ENCODE measurements at places on chromosomes 1 and 21.

GRCh38 chr1:244128591-244129383 is 77.7 kb downstream of the ZBTB18 start:
- DNase-seq: no peak

GRCh38 chr1:5955479-5955977 is 36.7 kb downstream of the NPHP4 start:
- DNase-seq: no peak

DNA sequence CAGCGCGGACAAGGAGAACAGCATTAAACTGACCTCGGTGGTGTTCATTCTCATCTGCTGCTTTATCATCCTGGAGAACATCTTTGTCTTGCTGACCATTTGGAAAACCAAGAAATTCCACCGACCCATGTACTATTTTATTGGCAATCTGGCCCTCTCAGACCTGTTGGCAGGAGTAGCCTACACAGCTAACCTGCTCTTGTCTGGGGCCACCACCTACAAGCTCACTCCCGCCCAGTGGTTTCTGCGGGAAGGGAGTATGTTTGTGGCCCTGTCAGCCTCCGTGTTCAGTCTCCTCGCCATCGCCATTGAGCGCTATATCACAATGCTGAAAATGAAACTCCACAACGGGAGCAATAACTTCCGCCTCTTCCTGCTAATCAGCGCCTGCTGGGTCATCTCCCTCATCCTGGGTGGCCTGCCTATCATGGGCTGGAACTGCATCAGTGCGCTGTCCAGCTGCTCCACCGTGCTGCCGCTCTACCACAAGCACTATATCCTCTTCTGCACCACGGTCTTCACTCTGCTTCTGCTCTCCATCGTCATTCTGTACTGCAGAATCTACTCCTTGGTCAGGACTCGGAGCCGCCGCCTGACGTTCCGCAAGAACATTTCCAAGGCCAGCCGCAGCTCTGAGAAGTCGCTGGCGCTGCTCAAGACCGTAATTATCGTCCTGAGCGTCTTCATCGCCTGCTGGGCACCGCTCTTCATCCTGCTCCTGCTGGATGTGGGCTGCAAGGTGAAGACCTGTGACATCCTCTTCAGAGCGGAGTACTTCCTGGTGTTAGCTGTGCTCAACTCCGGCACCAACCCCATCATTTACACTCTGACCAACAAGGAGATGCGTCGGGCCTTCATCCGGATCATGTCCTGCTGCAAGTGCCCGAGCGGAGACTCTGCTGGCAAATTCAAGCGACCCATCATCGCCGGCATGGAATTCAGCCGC is 2.5 kb downstream of the S1PR1 start:
- peak; percentile 29 for DNase-seq

DNA sequence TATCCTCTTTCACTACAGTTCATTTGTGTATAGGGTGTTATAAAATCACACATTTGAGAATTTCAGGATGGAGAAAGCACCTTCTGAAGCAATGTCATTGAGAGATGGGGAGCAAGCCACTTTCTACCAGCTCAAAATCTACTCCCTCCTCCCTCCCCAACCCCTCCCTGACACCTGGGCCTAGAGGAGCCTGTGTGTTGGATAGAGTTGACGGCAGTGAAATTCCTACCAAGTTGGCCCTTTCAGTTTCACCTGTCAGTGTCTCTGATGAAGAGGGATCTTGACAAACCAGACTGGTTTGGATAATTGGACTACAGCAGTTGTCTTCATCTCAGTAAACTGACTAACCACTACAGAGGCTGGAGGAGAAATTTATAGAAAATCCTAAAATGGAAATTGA is 125.0 kb upstream of the HOOK1 start:
- DNase-seq: no peak

GRCh38 chr1:65467536-65467935 is 47.1 kb downstream of the LEPR start:
- DNase-seq: no peak

DNA sequence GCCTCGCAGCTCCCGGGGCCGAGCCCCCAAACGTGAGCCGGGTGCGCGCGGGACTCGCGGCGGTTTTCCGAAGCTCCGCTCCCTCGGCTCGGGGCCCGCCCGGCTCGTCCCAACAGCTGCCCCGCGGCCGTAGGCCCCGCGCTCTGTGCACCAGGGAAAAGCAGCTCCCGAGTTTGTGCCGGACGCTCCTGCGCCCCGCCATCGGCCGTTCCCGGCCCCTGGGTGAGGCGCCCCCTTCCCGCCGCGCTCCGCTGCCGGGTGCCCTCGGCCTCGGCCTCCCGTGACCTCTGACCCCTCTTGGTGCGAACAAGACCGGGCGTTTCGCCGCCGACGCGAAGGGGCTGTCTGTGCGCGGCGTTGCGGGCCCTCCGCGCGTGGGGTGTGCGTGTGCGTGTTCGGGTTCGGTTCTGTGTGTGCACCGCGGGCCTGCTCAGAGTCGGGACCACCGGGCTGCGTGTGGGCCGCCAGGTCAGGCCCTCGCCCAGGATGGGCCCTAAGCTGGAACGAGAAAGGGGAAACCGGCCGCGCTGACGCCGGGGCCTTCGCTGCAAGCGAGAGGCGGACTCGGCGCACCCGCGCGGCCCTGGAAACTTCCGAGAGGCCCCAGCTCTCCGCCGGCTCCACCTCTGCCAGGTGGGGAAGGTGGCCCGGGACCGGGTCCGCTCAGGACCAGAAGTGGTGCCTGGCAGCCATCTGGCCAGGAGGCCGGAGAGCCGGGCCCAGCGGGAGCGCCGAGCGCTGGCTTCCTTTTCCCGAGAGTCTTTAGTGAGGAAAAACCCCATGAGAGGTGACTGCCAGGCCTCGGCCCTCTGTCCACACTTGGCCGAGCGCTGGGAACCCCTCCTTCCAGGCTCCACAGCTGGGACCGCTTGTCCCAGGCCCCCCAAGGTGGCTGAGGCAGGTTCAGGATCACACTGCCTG is 1.9 kb downstream of the PRDM16 start:
- DNase-seq: no peak

DNA sequence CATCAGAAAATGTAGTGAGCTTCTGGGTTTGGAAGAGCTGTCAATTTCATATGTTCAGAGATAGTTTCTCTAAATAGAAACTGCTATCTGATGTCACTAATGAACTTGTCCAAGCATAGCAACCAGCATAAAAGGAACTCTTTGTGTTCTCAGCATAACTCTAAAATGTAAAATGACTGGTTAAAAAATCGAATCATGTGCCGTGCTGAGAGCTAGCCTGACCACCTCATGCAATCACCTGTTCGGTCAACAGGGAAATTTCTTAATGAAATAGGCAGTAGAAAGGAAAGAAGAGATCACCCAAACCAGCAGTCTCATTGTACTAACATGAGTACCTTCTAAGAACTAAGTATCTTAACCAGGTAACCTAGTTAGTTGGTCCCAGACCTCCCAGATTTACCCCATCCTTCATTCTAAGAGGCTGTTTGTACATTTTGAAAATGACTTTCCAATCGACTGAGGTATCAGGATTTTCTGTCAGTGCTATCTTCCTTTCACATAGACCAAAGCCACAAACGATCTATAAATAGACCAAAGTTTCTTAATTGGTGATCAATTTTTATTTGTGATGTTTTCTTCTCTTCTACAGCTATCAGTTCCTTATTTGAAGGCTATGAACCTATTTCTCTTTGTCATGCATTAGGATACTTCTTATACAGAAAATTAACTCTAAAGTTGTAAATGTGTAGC is 147.3 kb downstream of the TLR5 start:
- DNase-seq: no peak

DNA sequence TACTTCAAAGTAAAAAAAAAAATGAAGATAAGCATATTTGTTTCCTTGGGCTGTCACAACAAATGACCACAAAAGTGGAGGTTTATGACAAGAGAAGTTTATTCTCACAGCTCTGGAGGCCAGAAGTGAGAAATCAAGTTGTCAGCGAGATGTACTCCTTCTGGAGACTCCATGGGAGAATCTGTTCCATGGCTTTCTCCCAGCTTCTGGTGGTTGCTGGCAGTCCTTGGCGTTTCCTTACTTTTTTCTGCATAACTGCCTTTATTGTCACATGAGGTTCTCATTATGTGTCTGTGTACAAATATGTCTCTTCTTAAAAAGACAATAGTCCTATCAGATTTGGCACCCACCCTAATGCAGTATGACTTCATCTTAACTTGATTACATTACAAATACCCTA is 398.3 kb downstream of the KCNT2 start:
- no peak for DNase-seq

- DNase-seq: no peak
These were observed 45.8 kb downstream of the SSBP3 start for GRCh38 chr1:54360165-54361005.

DNA sequence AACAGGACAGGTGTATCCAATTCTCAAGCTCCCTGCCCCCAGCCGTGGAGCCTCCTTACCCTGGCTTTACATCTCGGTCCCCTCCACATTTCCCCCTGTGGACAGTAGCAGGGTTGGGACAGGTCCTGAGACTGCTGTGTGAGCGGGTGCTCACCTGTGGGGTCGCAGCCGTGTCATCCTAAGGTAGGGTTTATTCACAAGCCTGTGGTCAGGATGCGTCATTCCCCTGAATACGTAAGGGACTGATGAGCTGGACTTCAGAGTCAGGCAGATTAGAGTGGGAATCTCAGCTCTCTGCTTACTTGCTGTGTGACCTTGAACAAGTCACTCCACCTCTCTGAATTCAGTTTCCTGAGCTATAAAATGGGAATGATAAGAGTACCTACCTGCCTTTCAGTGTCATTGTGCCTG is 17.7 kb downstream of the ZNF362 start:
- no peak for DNase-seq

DNA sequence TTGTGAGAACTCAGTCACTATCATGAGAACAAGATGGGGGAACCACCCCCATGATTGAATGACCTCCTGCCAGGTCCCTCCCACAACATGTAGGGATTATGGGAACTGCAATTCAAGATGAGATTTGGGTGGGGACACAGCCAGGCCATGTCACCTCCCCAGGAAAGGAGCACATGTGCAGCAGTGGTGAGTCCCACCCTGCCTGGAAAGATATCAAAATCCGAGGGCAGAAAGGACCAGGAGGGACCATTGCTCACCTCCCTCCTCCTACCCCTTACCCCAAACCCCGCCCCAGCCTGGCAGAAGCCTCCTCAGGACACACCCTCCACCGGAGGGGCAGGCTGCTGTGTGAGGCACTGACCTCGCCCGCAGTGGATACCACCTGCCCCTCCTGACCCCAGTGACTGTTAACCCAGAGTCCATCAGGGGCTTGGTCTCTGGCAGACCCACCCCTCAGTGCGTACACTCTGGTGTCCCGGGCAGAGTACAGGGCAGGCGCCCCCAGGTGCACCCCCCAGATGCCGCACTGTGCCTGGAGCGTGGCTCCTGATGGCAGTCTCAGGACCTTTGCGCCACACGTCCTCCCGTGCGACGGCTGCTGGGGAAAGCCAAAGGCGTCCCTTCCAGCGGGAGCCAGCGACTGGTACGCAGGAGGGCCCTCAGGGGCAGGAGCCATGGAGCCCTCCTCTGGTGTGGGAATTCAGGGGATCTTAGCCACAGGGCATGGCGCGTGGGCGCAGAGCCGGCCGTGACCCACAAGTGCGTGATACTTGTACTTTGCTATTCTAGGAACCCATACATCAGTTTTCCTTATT is 20.9 kb downstream of the PDXK start:
- DNase-seq: no peak

DNA sequence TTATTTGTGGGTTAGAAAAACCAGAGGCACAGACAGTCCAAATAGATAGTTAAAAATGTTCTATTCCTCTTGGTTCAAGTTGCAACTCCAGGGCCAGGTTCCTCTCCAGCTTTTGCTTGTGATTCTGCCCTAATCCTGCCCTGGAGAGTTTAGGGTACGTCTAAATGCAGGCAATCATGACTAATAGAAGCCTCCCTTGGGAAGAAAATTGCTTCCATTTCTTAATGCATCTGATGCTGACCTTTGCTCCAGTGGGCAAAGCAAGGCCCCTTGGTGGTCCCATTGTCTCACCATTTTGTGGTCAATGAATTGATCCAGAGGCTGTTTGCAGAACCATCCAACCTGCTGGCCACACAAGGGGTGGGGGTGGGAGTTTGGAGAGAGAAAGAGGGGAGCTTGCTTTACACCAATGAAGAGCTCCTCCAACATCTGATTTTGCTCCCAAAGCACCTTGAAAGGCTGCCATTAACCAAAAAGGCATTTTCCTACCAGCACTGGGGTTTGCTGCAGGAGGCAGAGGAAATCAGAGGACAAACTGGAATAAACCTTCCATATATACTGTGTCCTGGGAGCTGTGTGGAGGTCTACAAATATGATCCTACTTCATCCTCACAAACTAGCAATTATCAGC is 31.3 kb downstream of the C8B start:
- DNase-seq: no peak

DNA sequence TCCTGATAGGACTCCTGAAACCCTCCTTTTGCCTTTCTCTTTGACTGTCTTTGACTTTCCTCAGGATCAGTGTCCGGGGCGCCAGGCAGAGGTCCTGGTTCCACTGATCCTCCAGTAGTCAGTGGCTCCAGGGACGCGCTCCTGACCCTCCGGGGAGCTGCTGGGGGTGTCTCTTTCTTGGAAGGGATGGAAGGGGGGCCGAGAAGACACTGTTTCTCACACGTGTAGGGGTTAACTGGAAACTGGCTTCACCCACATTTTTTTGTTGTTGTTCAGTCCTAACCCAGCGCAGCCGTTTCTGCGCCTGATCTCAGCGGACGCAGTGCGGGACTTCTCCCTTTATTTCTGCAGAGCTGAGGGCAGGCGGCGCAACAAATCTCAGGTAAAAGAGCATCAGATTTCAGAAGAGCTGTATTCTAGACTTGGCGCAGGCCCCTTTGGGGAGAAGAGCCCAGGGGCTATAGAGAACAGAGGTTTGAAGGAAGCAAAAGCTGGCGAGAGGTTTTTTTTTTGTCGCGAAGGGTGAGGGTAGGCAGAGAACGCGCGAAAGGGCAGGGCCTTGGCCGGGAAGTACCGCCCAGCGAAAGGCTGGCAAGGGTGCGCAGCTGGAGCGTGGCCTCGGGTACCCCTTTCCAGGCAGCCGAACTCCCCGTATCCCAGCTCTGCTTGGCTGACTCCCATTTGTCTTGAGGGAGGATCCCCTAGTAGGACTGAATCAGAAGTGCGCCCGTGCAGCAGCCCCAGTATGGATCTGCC is 4.3 kb upstream of the LHX9 start:
- DNase-seq: no peak

DNA sequence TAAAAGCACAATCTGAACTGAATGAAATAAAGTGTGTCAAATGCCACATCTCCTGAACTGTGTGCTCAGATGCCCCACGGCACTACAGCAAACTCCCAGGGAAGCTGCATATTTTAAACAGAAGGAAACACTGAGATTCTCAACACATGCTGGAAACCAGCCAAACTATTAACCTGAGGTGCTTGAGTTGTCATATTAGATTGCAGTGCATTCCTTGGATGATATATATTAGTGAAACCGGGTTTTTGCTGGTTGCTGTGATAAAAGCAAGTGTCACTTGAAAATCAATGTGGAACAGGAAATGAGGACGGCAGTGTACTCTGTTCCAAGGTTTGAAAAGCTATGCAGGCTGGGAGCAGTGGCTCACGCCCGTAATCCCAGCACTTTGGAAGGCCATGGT is 8.7 kb downstream of the SYNJ1 start:
- no peak for DNase-seq

DNA sequence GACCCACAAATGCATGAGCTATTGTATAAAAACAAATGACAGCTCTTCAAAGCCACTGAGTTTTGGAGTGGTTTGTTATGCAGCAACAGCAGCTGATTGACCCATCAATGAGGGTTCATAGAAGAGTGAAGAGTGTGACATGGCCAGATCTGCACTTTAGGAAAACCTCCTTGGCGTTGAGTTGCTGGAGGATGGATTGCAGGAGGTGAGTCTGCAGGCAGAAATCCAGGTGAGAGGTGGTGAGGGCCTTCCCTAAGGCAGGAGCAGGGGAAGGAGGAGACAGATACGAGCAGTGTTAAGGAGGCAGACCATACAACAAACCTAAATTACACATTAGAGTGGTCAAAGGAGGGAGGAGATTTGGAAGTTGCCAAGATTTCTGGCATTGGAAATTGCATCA is 169.3 kb upstream of the CSF3R start:
- DNase-seq: no peak
